ENCODE measurements at places on chromosomes 7 and 10.

- DNase-seq: no peak
Measured at GRCh38 chr7:84108119-84108518, 86.5 kb downstream of the SEMA3A start.

DNA sequence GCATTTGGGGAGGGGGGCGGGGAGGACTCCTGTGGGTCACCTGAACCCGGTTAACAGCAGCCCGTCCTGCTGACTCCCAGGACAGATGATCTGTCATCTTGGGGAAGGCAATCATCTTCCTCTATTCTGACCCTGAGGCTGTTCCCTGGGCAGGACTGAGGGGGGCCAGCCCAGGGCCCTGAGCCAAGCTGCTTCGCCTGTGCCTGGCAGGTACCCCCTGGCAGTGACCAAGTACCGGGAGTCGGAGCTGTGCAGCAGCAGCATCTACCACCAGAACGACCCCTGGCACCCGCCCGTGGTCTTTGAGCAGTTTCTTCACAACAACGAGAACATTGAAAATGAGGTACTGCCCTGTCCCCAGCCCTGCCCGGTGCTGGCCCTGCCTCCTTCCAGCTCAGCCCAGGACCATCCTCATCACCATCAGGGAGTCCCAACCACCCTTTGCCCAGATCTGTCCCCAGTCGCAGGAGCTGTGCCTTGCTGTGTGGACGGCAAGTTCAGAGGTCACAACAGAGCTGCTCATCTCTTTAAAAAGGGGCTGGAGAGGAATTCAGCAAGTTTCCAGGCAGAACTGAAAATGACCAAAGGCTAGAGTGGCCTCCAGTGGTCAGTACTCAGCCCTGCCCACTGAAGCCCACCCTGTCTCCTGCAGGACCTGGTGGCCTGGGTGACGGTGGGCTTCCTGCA lies 8.1 kb downstream of the AOC1 start:
- no peak for DNase-seq

DNA sequence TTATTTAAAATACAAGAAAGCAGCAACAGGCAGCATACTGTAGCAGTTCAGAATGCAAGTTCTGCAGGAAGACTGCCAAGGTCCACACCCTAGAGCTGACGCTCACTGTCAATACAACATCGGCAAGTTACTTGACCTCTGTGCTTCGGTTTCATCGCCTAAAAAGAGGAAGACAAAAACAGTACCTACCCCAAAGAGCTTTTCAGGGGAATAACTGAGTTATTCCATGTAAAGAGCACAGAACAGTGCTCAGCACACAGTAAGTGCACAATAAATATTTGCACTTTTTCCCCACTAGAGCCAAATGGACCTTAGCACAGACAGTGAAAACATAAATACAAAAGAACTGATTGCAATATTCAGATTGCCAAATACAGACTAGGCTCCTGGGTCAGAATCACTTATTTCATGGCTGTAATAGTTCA lies 88.6 kb downstream of the USP6NL start:
- no peak for DNase-seq

- DNase-seq: no peak
Measured at GRCh38 chr10:23174977-23175512, 17.1 kb upstream of the PTF1A start.

- no peak for DNase-seq
Measured at GRCh38 chr10:77514870-77515269, 122.7 kb downstream of the KCNMA1 start.

GRCh38 chr10:6228647-6229046 lies 25.9 kb downstream of the PFKFB3 start:
- no peak for DNase-seq

GRCh38 chr7:148303295-148304082 lies 287.1 kb upstream of the C7orf33 start:
- DNase-seq: no peak

DNA sequence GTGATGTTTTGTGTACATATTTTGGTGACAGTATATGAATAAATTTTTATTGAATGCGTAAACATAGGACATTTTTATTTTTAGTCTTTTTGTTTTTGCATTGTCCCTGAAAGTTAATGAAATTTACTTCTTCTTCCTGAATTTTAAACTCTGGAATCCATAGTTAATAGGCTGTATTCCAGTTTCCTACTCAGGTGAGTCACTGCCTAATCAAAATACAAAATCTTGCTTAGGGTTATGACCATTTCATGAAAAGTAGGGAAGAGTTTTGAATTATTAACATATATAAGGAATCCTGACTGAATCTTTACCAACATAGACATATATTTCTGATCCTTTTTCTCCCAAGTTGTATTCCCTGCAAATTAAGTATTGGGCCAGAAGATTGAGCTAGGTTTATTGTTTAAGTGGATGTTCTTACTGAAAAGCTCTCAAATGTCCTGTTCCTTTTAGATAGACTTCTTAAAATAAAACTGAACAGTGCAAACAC lies 2.6 kb downstream of the CREM start:
- no peak for DNase-seq

GRCh38 chr7:121337398-121337797 lies 8.6 kb downstream of the WNT16 start:
- DNase-seq: no peak

GRCh38 chr7:876972-877311 lies 588 bp downstream of the GET4 start:
- no peak for DNase-seq

GRCh38 chr10:102195296-102195870 lies 30.7 kb upstream of the ELOVL3 start:
- DNase-seq: no peak

GRCh38 chr7:82805527-82805960 lies 357.1 kb downstream of the PCLO start:
- DNase-seq: no peak

DNA sequence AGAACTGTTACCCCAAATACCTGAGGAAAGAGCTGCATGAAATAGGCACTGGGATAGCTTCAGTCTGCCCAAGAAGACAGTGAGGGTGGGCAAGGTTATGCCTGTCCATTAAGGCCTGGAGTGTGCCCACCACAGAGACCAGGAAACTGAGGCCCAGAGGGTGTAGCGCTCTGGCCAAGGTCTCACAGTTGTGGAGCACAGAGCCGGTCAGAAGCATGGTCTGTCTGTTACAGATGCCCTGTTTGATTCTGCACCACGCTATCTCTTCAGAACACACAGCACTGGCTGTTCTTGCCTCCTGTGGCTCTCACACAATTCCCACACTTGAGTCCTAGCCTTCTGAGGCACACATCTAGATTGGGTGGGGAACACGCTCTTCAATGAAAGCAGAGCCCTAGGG lies 261.4 kb downstream of the GRID1 start:
- no peak for DNase-seq

DNA sequence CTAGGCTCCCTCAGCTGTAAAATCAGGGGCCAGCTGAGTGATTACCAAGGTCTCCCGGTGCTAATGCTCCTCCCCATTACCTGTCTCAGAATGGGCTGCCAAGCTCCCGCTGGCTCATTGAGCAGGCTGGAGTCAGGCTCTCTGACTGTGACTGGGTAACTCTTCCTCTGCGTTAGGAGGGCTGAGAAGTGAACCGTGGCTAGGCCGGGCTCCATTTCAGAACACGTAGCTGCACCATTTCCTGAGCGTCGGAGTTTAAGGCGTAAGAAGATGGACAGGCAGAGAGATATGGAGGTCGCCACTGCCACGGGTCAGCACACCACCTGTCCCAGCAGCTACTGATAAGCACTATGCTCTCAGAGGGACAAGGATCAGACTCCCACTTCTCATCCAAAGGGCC lies 250.3 kb downstream of the TCERG1L start:
- DNase-seq: no peak

GRCh38 chr7:47525066-47525623 lies 56.8 kb downstream of the TNS3 start:
- no peak for DNase-seq

- DNase-seq: no peak
Measured at GRCh38 chr10:69346776-69347175, 68.5 kb downstream of the HK1 start.

DNA sequence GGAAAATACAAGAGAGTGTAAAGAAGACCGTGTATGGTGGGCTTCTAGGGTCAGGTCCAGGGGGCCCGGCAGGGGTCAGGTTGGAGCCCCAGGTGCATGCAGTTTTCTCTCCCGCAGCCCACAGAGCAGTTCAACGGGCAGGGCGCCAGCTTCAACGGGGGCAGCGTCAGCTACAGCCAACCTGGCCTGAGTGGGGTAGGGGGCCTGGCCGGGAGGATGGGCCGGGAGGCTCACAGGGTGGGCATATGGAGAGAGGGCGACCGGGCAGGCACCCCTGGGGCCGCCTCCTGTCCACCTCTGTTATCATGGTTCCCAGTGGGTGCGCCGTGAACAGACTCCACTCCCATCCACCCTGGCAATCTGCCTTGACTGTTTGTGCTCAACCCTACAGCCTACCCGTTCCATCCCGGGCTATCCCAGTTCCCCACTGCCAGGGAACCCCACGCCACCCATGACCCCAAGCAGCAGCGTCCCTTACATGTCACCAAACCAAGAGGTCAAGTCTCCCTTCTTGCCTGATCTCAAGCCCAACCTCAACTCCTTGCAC lies 11.5 kb downstream of the ZMIZ2 start:
- no peak for DNase-seq

DNA sequence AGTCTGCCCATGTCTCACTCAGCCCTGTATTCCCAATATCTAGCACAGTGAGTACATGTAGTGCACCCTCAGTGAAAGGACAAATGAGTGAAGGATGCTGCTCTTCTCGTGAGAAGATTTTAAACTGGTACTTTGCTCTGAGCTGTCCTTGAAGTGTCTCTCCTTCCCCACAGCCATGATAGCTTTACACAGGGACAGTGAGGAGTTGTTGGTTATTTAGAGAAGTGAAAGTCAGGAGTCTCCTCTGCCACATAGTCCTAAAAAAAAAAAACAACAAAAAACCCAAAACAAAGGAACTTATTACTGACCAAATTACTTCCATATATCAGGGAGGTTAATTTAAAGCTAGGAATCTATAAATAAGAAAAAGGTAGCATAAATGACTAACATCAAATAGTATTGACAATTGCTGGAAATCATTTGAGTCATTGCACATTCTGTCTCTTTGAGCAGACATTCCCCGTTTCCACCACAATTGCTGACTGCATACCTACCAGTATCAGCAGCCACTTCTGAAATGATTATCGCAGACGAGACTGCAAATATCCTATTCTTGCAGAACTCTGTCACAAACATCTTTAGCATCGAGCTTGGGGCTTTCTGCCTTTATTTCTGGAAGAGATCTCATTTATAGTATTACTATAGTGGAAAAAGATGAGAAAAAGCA lies 202.1 kb downstream of the PTEN start:
- peak; percentile 34 for DNase-seq

GRCh38 chr10:18221123-18221522 lies 80.9 kb downstream of the CACNB2 start:
- no peak for DNase-seq

DNA sequence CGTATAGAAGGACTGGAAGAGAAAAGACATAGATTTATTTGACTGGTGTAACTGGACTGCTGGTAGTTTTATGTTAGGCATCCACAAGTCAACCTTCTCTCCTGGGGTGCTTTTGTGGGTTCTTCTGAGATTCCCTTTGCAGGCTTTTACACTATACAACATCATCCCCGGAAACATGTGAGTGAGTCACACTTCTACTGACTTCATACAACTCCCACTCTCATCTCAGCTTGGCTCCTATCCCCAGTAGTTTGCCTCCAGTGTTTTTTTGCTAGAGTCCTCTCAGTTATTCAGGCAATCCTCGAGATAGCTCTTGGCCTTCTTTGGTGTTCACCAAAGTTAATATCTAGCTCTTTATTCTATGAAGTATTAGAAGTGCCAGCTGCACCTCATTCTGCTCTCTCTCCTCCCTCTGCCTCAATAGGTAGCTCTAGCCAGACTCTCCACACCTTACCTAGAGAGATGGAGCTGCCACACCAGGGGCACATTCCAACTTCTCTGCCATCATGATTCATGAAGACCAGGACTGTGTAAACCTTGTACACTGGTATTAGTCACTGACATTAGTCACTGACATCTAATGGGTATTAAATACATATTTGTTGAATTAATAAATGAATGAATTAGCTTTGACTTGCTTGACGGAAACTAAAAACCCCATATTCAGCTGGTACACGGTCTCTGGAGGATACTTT lies 281.9 kb downstream of the PPP1R3A start:
- no peak for DNase-seq

DNA sequence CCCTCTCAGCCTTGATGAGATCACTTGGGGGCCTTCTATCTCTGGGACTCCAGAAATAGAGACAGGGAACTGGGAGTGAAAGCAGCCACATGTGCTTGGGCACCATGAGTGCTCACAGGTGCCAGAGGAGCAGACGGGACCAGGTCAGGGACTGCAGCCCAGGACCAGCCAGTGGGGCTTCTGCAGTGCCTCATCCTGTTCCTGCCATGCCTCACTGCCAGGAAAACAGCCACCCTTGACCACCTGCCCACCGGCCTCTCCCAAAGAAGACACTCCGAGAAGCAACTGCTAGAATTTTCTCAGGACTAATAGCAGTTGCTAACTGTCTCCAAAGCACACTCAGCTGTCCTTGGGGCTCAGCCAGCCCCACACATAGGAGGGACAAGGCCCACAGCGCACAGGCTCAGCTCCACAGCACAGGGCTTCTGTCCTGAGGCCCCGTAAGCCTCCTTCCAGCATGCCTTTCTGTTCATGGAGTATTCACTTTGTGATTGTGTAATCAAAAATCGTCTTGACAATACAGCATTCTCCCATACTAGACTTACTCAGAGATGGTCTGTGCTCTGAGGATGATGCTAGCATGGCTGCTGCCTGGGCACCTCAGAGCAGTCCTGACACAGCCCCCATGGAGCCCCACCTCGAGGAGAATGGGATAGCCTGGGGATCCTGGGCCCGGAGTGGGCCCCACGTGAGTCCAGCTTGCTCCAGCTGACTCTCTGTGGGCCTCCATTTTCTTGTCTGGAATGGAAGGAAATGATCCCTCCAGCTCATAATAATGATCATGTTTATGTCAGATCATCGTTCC lies 115.7 kb upstream of the RET start:
- no peak for DNase-seq

GRCh38 chr10:132455986-132456847 lies 59.2 kb downstream of the PWWP2B start:
- no peak for DNase-seq

GRCh38 chr7:73850781-73851207 lies 8.5 kb upstream of the METTL27 start:
- DNase-seq: no peak

GRCh38 chr10:43708262-43708661 lies 59.6 kb upstream of the ZNF32 start:
- DNase-seq: no peak
